ENCODE measurements at places on chromosomes 12 and 14.

GRCh38 chr12:65963862-65964240 lies 139.6 kb downstream of the HMGA2 start:
- no peak for DNase-seq

- no peak for DNase-seq
Measured at GRCh38 chr12:66210840-66211239, 21.8 kb downstream of the IRAK3 start.

DNA sequence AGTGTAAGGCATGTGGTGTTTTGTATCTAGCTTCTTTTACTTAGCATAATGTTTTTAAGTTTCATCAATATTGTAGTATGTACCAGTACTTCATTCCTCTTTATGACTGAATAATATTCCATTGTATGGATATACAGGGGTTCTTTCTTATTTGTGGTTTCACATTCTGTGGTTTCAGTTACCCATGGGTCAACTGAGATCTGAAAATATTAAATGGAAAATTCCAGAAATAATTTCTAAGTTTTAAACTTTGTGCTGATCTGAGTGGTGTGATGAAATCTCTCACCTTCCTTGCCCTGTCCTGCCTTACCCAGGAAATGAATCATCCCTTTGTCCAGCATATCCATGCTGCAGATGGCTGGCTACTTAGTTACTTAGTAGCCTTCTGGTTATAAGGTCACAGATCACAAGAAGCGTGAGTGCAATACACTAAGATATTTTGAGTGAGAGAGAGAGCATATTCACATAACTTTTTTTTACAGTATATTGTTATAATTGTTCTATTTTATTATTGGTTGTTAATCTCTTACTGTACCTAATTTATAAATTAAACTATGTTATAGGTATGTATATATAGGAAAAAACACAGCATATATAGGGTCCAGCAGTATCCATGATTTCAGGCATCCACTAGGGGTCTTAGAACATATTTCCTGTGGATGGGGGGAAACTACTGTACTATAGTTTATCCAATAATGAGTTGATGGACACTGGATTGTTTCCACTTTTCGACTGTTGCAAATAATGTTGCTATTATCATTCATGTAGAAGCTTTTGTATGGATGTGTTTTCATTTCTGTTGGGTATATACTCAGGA lies 59.6 kb upstream of the LRTM2 start:
- no peak for DNase-seq

- DNase-seq, result no peak
Measured at GRCh38 chr12:131616043-131616700, 94.7 kb upstream of the SFSWAP start.

GRCh38 chr14:56422703-56423213 lies 156.8 kb upstream of the TMEM260 start:
- DNase-seq, result no peak

- no peak for DNase-seq
Measured at GRCh38 chr12:55762646-55763045, 19.7 kb downstream of the GDF11 start.

DNA sequence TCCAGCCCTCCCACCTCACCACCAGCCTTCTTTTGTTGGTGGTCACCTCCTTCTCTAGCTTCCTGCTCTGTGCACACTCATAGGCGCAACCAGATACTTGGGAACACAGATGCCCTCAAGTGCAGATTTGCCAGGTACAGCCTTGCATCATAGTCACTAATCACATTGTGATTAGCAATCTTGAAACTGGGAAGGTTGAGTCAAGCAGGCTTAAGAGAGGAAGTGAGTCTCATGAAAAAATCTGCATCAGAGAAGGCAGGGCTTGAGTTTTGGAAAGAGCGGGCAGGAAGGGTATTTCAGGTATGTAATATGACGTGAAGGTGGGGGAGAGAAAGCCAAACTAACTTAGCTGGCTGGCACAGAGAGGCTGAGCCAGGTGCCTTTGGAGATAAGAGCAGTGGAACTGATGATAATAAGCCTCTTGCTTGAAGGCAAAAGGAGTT lies 2.7 kb upstream of the RABGGTA start:
- DNase-seq, result peak; percentile 33

- no peak for DNase-seq
Measured at GRCh38 chr12:71160585-71160984, 2.8 kb upstream of the TSPAN8 start.

GRCh38 chr14:69692594-69692993 lies 74.3 kb upstream of the SRSF5 start:
- no peak for DNase-seq

- DNase-seq, result no peak
Measured at GRCh38 chr12:128930606-128931005, 77.3 kb downstream of the GLT1D1 start.

GRCh38 chr12:23987046-23987445 lies 37.6 kb upstream of the SOX5 start:
- DNase-seq, result no peak
